ENCODE measurements at places on chromosomes 7 and 10. TPM values are rescaled to one million over a fixed set of nuclear protein-coding genes. Genes with fewer than 3 reads are reported as not detected.

DNA sequence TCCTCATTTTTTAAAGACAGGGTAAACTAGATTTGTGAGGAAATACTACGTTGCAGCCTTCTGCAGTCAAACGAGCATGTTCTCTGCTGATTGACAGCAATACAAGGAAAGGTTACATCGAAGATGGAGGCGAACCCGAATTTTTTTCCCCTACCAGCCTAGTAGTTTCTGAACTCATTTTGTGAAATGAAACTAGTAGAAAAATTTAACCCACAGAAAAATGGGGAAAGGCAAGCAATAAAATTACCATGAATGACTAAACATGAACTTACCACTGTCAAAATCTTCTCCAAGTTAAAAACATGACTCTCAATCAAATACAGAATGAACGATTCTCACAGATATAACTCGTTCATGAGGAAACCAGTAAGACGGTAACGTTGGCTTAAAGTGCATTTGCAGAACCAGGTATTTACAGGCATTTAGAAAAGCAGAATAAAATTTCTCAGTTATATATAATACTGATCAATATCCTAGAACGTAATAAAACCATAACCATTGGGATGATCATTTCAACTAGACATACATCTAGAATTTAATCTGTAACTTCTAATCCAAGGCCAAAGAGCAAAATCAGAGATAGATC is 73.9 kb downstream of the CELF2 start:
- DNase-seq = no peak

DNA sequence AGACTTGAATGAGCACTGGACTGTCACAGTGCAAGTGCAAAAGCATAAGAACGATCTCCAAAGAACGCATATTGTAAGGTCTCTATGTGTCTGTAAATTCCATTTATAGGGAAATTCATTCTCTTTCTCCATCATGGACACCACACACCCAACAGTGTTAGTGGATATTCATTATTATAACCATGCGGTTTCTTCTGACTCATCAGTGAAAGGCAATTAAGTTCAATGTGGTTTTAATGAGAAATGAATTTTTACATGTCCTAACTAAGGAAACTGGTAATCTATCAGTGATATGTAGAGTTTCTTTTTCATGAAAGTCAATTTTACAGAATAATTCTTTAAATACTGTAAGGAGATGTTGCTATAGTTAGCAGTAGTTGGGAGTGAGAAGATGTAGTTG is 25.9 kb downstream of the GIMAP8 start:
- DNase-seq = no peak

The TMEM176B gene
- not detected for total RNA-seq

The NEBL gene
- 0.17 TPM for total RNA-seq

DNA sequence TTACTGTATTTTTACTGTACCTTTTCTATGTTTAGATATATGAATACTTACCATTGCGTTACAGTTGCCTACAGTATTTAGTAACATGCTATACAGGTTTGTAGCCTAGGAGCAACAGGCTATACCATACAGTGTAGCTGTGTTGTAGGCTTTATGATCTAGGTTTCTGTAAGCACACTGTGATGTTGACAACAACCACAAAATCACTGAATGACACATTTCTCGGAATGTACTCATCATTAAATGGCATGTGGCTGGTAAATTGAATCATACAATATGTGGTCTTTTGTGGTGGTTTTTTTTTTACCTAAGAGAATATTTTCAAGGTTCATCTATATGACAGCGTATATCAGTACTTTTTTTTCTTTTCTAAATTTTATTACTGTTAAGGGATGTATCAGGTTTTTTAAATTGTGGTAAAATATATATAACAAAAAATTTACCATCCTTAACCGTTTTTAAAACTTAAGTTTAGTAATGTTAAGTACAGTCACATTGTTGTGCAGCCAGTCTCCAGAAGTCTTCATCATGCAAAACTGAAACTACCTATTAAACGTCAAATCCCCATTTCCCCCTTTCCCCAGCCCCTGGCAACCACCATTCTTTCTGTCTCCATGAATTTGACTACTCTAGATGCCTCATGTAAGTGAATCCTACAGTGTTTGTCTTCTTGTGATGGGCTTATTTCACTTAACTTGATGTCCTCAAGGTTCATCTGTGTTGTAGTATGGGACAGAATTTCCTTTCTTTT is 21.5 kb downstream of the BTAF1 start:
- DNase-seq = peak; percentile 45

GRCh38 chr7:130181263-130181605 is 24.0 kb downstream of the TMEM209 start:
- no peak for DNase-seq

- DNase-seq = no peak
Observed at GRCh38 chr10:11110539-11110938, 92.9 kb downstream of the CELF2 start.

The PDZD7 gene
- 0.44 TPM for total RNA-seq

- peak; percentile 27 for DNase-seq
Observed at GRCh38 chr10:84008878-84009277, 130.4 kb upstream of the GHITM start.

DNA sequence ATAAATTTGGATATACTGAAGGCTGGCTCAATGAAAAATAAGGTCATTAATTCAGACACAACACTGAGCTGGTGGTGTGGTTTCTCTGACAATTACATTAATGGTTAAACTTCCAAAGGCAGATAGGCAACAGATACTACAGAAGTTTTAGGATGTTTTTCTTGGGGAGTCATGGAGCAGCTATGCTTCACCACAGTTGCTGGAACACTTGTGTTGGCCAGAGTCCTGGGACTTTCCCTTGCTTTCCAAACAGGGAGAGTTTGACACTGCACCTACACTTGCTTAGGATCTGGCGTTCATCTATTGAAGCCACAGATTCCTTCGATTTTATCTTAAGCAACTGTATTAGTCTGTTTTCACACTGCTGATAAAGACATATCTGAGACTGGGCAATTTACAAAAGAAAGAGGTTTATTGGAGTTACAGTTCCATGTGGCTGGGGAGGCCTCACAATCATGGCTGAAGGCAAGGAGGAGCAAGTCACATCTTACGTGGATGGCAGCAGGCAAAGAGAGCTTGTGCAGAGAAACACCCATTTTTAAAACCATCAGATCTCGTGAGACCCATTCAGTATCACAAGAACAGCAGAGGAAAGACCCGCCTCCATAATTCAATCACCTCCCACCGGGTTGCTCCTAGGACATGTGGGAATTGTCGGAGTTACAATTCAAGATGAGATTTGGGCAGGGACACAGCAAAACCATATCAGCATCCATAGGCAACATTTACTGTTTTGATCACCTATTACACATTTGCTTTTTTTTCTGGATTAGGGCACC is 27.8 kb upstream of the TMEM178B start:
- no peak for DNase-seq

- no peak for DNase-seq
Observed at GRCh38 chr7:130452951-130453350, 12.1 kb upstream of the CEP41 start.

DNA sequence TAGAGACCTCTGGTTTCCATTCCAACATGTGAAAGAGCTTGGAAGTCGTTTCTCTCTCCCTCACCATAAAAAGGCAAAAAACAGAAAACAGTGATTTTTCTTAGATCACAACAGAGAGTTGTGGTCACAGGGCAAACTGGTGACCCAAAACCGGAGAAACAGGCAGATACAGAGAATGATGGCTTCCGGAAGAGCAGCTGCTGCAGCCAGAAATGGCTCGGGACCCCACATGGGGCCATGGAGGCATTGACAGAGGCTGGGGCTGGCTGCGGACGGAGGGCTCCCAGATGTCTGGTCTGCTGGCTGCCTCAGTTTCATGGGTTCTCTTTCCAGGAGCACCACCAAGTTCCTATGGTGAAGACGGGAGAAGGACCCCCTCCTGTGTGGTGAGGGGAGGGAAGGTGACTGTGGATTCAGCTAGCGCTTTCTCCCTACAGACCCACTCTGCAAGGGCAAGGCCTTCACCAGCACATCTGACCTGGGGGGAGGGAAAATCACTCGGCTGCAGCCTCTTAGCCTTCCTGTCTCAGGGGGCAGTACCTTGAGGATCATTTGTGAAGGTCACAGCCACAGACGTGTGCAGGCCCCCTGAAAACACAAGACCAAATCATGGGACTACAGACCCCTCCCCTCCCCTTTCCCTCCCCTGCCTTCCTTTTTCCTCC is 81.4 kb downstream of the WDR37 start:
- no peak for DNase-seq
